ENCODE measurements at places on chromosomes 11 and 22. TPM values are rescaled to one million over a fixed set of nuclear protein-coding genes. Genes with fewer than 3 reads are reported as not detected.

DNA sequence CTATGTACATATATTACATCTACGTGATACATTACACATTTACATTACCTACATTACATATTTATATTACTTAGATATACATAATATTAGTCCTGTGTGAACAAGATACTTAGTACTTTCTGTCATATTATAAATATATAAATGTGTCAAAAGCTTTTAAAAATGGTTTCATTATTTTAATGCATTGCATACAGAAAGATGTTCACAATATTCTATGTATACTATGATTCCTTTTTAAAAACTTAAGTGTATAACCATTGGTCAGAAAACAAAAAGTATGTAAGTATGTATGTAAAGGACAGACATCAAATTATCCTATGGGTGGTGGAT is 647 bp upstream of the ZW10 start:
- H3K4me1 ChIP-seq: peaks cover 20% of the 10 kb centered on the region
- H3K27ac ChIP-seq: peak overlapping the region; percentile 78
- H3K36me3 ChIP-seq: peaks cover 6% of the 10 kb centered on the region
- peak overlapping the region; percentile 80 for H3K4me3 ChIP-seq

The KIAA1671 gene
- 40.7 TPM for total RNA-seq

The P2RY2 gene
- total RNA-seq: 6.5 TPM

DNA sequence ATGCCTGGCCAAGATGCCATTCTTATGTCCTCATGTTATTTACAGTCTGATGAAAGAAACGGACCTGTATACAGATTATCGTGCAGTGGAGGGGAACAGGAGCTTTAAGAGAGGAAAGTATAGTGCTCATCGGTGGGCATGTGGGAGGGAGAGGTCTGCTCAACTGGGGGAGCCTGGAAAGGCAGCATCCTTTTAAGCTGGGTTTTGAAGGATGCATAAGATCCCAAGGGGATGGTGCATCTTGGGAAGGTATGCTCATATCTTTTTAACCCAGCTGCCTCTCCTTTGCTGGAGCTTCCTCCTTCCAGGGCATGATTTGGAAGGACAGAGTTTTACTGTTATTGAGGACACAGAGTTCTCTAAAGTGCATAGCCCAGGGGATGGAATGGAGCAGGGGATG is 34.8 kb downstream of the MIAT start:
- H3K27me3 ChIP-seq: no peaks in the 10 kb centered on the region
- H3K4me1 ChIP-seq: peaks cover 10% of the 10 kb centered on the region
- H3K36me3 ChIP-seq: no peaks in the 10 kb centered on the region
- no peak overlapping the region for H3K4me3 ChIP-seq
- no peak for DNase-seq

Measured in lower lobe of right lung (tissue), 2 donors.